Gastrocnemius medialis (tissue), 4 donors: ENCODE measurements at places on chromosomes 5 and 9. TPM values are rescaled to one million over a fixed set of nuclear protein-coding genes. Genes with fewer than 3 reads are reported as not detected.

Gene ZNF366
- total RNA-seq, result 2.7 TPM

Gene PTGS1
- 1.8 TPM for total RNA-seq

Gene ZFP37
- 1.3 TPM for total RNA-seq

Gene CORO2A
- total RNA-seq, result 0.10 TPM

Gene WNK2
- total RNA-seq, result 17.5 TPM

Gene ZNF189
- 9.7 TPM for total RNA-seq

Gene KCNIP1
- total RNA-seq, result not detected
